HuH-7 (cell line): ENCODE measurements at places on chromosomes 2 and 18.
A peak's percentile ranks its signal among the peaks of the same experiment; 100 is the strongest.

- no peak for DNase-seq
Measured at GRCh38 chr2:203671876-203672275, 34.6 kb upstream of the CD28 start.

DNA sequence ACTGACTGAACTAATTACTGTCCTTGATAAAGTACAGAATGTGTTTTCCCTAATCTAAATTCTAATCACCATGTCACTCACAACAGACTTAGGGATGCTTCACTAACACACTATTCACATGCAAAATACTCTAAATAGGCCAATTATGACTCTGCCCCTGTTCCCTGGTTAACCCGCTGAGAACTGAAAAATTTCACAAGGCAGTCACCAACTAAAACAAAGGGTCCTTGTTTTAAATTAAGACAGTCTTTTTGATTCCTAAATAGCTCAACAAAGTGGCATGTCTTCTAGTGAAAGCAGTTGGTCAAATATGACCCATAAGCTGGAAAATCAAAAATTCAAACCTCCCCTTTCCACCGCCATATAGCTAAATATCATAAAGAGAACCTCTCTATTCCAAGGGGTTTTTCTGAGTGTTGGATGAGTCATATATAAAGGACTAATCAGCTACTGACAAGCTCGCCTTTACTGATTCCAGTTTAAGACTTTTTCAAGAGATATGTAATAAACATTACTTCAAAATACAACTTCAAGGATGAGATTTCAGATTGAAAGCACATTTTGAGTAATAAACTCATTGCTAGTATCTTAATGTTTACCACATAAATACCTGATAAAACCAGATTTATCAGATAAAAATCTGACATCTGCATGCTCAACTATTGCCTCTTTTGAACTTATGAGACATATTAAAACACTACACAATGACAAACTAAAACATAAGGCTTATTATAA is 235.8 kb downstream of the TCF4 start:
- DNase-seq: no peak

DNA sequence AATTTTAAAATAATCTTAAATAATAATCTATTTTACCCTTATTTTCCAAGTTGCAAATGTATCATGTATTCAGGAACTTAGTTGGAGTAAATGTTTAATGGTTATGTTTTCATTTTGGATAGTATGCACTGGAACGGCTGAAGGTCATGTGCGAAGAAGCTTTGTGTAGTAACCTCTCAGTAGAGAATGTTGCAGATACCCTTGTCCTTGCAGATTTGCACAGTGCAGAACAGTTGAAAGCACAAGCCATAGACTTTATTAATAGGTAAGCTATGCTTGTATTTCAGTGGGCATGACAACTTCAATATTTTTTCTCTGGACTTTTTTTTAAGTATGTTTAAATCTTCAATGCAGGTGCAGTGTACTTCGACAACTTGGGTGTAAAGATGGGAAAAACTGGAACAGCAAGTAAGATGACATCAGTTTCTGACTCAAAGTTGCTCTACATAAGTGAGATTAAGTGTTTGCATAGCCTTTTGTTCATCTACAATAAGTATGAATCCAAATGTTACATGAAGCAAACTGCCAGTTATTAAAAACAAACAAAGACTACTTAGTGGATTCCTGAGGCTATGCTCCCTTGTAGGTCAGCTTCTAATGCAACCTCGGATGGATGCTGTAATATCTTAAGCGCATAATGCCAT is 63.1 kb downstream of the SPOPL start:
- no peak for DNase-seq

- DNase-seq: peak; percentile 12
Measured at GRCh38 chr18:36464126-36464651, 166.7 kb downstream of the FHOD3 start.

GRCh38 chr2:224069172-224069571 is 30.1 kb upstream of the SERPINE2 start:
- no peak for DNase-seq

DNA sequence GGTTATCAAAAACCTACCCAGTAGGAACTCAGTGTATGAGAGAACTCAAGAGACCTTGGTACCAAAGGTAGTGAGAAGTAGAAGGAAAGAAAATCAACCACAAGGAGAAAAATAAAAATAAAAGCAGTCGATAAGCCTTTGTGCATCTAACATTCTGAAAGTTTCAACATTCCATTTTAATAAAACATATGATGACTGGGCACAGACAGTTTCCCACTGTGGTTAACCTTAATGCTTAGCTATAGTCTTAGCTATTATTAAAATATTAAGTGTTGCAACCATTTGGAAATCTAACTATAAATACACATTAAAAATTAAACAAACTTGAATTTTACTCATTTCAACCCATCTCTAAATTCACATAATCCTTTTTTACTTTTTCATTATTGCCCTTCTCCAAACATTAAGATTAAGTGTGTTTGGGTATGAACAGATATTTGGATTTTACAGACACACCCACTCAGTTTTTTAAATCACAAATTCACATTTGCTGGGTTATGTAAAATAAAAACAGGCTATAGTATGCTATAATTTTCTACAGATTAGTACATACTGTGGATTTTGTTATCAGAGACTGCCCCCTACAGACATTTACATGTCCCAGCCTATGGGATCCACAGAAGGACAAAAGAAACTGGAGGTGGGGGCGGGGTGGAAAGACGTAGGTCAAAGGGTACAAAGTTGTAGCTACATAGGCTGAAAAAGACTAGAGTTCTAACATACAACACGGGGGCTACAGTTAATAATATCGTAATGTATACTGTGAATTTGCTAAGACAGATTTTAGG is 32.8 kb downstream of the SRBD1 start:
- peak; percentile 5 for DNase-seq

GRCh38 chr2:182050333-182051135 is 64.9 kb downstream of the PPP1R1C start:
- DNase-seq: no peak

- no peak for DNase-seq
Measured at GRCh38 chr2:12434630-12435098, 282.1 kb upstream of the TRIB2 start.

DNA sequence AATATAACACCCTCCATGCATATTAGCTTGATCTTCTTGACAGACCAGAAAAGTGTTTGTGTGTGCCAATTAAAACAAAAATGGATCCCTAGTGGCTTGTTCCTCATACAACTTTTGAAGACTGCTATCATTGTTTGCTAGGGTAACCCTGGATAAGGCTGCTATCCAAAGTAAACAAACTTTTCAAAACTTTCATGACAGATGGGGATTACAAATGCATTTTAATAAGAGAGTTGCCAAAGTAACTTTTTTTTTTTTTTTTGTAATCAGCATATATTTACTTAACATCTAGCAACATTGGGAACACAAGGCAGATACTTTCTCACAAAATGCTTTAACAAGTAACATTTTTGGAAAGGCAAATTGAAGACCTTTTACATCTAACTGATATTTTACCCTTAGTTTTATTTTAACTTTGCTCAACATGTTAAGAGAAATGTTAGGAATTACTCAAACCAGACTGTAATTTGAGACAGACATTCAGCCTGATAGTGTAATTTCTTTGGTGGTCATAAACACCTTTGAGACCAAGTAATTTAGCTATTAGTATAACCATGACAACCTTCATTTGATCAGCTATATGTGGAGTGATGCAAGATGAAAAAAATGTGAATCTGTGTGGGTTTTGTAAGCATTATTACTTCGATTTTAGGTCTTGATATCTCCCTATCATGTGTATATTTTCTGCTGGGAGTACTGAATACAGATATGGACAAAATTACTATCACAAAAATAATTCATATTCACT is 300.9 kb downstream of the ARHGAP15 start:
- no peak for DNase-seq

DNA sequence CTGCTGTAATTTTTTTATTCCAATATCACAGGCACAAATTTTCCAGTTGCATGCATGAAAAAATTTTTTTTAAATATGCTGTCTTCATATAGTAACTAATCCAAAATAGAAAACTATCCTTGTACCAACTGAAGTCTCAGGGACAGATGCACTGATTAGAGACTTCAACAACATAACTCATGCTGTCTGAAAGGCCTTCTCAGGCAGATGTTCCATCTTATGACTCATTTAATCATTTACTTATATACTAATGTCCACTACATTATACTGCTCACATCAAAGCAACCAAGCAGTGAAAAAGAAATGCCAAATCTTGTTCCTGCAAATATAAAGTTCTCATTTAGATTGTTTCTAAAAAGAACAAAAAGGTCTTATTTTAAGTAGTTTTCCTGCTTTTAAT is 53.1 kb downstream of the OLA1 start:
- DNase-seq: no peak

- peak; percentile 75 for DNase-seq
Measured at GRCh38 chr2:118221536-118222272, 133.4 kb downstream of the INSIG2 start.

GRCh38 chr2:45406621-45407020 is 204.4 kb downstream of the SRBD1 start:
- no peak for DNase-seq

DNA sequence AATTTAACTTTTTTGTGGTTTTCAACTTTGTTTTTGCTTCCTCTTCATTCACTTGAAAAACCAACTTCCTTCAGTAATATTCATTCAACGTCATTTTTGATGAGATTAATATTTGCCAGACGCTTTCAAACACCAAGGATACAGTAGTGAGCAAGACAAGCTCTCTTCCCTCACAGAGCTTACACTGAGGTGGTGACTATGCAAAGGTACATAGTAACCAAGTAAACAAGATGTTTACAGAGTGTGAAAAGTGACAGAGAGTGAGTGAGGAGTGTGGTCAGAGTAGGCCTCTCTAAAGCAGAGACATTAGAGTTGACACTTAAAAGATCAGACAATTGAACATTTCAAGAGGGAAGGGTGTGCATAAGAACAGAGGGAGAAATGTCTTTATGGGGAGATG is 155.5 kb downstream of the TMEM247 start:
- no peak for DNase-seq
